ENCODE measurements at places on chromosomes 12 and 14.

DNA sequence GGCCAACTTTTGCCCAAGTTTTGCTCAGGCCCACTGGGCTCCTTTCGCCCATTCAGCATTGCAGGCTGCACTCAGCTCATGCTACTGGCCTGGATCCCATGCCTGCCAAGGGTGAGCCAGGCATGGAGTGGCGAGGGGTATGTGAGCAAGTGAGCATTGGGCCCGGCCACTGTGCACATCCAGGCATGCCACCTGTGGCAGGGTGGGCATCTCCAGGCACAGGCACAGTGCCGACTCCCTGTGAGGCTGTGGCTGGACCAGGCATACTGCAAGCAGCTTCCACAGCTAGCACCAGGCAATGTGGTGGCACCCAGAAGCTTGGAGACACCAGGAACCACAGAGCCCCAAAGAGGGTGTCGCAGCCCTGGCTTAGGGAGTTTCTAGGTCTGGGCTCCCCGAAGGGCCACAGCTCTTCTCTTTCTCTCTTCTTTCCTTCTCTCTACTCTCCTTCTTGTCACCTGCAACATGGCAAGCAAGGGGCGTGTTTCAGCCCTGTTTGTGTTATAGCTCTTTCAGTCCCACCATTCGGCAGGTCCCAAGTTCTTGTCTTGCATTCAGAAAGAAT, 15.6 kb downstream of the FAM186A start:
- DNase-seq, result no peak

DNA sequence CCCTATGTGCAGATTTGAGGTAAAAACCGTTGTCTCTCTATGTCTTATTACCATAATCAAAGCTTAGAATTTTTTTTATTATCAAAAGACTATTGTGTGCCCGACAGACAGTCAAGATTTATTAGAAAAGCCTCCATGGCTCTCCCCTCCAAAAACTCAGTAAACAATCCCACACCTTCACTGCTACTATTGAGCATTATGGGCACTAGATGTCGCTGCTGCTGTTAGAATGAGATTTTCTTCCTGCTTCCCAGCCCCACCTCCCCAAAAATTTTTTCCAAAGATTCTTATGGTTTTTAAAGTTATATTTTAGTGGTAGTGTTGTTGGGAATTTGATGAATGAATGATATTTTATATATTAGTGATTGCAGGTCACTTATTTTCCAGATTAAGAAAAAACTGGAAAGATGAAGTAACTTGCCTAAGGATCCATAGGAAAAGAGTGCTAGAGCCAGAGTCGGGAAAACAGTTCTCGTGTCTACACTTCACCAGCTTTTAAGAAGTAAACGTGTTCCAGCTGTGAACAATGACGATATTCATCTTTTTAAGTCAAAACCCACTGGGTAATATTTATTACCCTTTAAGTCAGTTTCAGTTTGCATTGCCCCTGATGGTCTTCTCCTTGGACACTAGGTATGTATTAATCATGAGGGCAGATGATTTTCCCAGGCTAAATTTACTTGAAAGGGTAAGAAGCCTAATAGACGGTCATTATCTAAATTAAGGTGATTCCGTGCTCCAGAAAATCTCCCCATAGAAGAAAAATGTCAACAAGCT, 12.2 kb upstream of the FOXG1 start:
- DNase-seq, result peak; percentile 57

DNA sequence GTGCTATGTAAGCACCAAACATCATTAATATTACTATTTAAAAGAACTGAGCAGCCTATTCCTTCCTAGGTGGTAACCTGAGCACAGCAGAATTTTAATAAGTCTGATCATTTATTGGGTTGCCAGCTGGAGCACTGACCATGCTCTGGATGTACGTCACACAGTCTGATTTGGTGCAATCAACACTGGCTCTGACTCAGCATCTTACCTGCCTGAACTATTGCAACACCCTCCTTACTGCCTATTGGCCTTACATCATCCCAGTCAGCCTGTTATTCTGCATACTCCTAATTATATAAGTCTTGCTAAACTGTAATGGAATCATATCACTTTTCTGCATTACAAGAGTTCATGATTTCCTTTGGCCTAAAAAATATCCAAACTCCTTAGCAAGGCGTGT, 149.7 kb downstream of the PTPRO start:
- DNase-seq, result no peak

DNA sequence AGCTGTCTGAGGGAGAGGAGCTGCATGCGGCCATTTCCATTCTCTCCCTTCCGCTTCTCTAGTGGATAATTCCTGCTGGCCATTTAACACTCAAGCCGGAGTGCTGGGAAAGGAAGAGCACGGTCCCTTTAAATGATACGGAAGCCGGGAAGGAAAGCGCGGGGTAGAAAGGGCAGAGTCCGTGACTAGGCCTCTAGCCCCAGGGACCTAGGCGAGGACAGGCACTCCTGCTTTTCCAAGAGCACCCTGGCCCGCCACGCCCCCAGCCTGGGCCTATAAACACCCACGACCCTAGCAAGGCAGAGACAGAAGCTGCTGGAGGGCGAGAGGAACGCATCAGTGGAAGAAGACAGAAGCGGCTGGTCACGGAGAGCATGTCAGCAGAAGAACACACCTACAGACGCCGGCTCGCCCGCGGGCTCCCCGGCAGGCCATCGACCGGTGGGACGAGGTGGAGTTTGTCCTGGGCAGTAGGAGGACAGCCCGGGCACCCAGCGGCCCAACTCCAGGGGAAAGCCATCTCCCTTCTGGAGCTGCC, 1206.6 kb upstream of the TMEM132C start:
- DNase-seq, result no peak

GRCh38 chr14:100488057-100488456, 99.2 kb downstream of the BEGAIN start:
- no peak for DNase-seq

DNA sequence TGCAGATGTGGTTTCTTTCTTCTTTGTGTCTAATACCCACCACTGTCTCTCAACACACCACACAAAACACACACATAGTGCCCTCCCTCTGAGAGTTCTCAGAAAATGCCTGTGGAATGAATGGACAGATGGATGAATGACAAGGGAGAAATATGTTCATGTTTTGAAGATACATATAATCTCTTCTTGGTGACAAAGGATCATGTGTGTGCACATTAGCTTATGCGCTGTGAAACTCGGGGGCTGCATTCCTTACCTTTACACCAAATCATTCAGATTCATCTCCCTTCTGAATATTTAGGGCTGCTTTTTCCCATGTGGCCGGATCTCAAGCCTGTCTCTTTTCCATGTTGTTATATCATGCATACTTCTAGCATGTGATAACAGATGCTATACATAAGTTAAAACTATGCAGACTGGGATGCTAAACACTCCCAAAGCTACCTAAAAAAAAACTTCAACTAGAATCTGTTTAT, 111.4 kb downstream of the EPS8 start:
- no peak for DNase-seq

DNA sequence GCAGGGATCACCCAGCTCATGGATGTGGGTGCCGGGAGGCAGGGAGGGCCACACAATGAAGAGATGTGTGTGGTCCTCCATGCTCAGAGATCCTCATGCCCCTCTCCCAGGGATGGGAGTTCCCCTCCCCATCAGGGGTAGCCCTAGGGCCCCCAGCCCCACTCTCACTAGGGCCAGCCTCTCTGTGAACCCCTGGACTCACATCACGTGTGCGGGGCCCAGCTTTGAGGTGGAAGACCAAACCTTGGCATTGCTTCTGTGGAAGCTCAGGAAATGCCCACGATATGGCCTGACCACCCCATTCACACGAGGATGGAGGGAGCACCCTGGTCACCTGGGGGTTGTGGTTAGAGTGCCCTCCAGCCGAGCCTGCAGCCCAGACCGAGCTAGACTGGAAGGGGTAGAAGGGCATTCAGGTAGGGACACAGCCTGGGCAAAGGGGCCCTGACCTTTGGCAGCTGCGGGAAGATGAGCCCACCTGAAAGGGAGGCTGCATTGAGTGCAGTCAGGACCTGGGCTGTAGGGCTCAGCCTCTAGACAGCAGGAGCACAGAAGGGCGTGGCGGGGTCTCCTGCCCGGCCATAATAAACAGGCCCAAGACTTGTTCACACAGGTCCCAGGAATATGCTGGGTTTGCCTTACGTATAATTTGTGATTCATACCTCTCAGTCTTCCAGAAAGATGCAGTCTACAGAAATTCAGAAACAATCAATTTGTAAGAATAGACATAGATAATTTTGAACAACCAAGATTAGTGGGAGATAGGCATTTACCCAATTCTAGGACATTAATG, 34.8 kb upstream of the RCOR1 start:
- no peak for DNase-seq

All from OCI-M1 (cell line).